ENCODE measurements at places on chromosomes 7 and 10.

GRCh38 chr7:32033006-32033405 is 37.2 kb downstream of the PDE1C start:
- no peak for DNase-seq

GRCh38 chr7:116583653-116584052 is 58.8 kb downstream of the CAV1 start:
- DNase-seq = no peak

DNA sequence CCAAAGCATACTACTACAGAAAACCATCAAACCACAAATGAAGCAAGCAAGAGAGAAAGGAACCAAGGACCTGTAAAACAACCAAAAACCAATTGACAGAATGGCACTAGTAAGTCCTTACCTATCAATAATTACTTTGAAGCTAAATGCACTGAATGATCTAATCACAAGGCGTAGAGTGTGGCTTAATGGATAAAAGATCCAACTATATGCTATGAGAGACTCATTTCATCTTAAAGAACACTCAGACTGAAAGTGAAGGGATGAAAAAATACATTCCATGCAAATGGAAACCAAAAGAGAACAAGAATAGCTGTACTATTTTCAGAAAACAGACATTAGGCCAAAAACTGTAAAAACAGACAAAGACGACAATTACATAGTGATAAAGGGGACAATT is 70.7 kb downstream of the CRPPA start:
- DNase-seq = no peak

DNA sequence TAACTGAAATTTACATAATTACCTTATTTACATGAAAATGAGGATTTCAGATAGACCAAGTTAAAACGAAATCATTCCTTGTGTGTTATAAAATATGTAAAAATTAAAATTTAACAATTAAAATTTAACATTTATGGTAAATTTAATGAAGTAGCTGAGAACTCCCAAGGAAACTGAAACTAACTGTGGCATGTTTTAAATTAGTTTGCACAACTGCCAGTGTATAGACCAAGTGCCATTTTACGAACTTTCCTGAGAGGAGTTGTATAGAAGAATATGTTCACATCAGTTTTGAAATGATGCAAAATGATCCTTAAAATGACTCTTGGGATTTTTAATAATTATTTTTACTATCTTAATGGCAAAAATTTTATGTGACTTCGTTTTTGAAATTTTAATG is 23.6 kb downstream of the PDLIM1 start:
- no peak for DNase-seq

GRCh38 chr10:43297534-43297933 is 30.7 kb upstream of the RASGEF1A start:
- DNase-seq = no peak

DNA sequence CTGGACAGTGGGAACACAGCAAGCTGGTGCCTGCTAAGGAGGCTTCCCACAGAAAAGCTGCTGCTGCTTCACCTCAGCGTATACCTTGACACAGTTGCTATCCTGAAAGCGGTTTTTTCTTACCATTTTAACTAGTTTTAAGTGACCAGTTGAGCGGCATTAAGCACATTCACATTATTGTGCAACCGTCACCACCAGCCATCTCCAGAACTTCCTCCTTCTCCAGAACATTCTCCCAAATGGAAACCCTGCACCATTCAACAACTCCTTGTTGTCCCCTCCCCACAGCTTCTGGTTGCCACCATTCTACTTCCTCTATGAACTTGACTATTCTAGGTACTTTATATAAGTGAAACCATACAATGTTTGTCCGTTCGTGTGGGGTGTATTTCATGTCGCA is 169.9 kb downstream of the SNX10 start:
- no peak for DNase-seq

DNA sequence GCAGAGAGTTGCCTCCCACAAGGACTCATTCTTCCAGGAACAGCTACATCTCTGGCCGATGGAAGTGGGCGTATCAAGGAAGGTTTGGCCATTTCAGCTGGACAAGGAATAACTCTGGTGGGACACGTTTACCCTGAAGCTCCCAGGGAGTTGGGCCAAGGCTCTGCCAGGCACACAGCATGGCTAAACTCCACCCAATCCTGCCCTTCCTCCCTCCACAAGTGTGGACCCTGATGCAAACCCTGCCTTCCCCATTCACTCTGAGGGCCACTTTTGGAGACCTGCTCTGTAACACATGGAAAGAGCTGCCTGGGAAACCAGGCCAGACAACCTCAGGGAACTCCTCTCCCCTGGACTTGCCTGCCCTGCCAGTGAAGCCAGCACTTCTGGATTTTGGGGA is 407.8 kb upstream of the FOXK1 start:
- DNase-seq = no peak

- no peak for DNase-seq
Measured at GRCh38 chr10:33800986-33801385, 466.5 kb upstream of the NRP1 start.

DNA sequence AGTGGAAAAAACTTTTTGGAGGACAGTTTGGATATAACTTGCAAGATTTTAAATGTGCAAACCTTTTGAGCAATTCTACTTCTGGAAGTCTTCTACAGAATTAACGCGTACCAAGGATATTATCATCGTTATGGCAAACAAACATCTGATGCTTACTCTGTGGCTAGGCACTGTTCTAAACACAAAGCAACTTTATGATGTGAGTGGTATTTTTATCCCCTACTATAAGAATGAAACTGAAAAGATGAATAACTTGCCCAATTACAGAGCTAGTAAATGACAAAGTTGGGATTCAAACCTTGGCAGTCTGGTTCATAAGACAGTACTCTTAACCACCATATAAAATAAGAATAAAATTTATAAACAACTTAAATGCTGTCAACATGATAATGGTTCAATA is 15.8 kb downstream of the ASZ1 start:
- no peak for DNase-seq

DNA sequence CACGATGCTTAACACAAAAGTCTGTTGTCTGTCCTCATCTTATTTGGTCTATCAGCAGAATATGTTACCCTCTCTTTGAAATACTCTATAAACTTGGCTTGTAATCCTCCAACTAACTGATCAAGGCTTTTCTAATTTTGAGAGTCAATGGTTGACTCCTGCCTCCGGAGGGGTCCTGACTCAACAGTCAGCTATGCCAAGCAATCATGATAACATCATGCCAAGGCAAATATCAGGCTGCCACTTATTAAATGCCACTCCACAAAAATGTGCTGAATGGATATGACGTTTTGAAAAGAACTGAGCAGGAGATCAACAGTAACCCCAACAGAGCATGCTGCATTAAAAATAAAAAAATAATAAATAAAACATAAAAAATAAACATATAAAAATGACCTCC is 116.1 kb downstream of the PARD3 start:
- peak; percentile 67 for DNase-seq

- no peak for DNase-seq
Measured at GRCh38 chr10:127228195-127228787, 31.9 kb upstream of the INSYN2A start.

- DNase-seq = no peak
Measured at GRCh38 chr7:112110651-112111050, 95.5 kb downstream of the DOCK4 start.

DNA sequence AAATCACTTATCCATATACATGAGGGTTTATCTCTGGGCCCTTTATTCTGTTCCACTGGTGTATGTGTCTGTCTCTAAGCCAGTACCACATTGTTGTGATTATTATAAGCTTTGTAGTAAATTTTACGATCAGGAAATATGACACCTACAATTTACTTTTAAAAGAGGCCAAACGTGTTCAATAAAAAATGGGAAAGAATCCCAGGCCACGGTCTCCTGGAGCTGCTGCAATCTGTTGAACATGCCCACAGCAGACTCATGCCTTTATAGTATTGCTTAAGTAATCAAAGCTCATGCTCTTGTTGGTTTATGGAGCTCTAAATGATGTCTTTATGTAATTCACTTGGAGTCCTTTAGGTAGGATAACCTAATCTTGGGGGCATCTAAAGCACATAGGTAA is 273.0 kb downstream of the ZMYND11 start:
- DNase-seq = no peak

GRCh38 chr10:28722065-28722803 is 44.9 kb downstream of the BAMBI start:
- no peak for DNase-seq

- no peak for DNase-seq
Measured at GRCh38 chr7:36100634-36101033, 52.4 kb upstream of the EEPD1 start.

GRCh38 chr7:36571190-36571560 is 153.1 kb downstream of the AOAH start:
- no peak for DNase-seq

GRCh38 chr7:93817004-93817403 is 73.5 kb downstream of the TFPI2 start:
- DNase-seq = no peak

DNA sequence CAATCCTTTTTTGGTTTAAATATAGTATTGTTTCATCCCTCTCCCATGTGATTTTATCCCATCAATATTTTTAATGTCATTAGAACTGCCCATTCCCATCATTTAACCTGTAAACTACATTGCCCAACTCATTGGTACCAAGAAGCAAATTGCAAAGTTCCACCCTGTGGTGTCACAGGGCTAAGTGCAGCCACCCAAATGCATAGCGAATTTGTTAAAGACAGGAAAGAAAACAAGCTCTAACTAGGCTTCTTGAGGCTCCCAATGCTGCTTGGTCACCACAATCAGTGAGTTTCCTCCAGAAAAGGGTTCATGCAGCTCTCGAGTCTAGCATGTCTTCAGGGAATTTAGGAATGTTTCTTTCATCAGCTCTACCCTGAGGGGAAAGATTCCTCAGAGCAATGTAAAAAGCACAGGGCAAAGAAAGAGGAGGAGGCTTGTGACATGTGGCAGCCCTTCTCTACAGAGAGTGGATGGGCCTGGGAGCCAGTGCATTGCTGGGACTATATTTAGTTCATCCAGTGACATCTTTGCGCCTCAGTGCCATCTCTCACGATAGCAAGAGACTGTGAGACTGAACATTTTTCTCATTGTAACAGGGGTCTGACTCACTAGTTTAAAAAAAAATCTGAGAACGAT is 58.1 kb downstream of the CAV1 start:
- DNase-seq = peak; percentile 83

DNA sequence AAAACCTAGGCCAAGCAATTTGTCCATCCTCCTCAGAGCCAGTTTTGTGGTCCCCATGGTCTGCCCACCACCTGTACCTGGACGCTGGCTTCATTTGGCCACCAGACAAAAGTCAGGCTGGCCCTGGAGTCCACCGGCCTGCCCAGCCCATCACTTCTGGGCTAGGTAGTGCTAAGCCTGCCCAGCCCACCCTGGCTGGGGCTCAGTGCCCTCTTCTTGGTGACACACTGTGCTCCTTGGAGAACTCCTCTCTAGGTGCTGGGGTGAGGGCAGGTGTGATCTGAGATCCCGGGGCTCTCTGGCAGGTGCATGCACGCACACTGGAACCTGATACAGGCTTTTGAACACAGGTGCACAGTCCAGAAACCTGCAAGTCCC is 1.1 kb downstream of the AIFM2 start:
- no peak for DNase-seq
